CD4-positive, alpha-beta T cell treated with Interleukin-6 at 100 ng/mL for 8 hours (primary cell): ENCODE measurements at places on chromosomes 12 and 14.

GRCh38 chr14:91361233-91361811, 56.3 kb downstream of the CCDC88C start:
- DNase-seq = no peak

DNA sequence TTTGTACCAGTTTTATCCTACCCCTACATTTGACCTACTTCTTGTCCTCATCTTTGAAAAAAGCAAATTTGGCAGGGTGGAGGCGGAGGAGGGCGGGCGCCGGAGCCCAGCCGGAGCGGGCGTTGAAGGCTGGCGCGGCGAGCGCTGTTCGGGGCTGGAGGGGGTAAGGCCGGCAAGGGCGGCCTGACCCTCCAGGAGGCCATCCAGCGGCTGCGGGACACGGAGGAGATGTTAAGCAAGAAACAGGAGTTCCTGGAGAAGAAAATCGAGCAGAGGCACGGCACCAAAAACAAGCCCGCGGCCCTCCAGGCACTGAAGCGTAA, 27.2 kb downstream of the FBXO34 start:
- no peak for DNase-seq

DNA sequence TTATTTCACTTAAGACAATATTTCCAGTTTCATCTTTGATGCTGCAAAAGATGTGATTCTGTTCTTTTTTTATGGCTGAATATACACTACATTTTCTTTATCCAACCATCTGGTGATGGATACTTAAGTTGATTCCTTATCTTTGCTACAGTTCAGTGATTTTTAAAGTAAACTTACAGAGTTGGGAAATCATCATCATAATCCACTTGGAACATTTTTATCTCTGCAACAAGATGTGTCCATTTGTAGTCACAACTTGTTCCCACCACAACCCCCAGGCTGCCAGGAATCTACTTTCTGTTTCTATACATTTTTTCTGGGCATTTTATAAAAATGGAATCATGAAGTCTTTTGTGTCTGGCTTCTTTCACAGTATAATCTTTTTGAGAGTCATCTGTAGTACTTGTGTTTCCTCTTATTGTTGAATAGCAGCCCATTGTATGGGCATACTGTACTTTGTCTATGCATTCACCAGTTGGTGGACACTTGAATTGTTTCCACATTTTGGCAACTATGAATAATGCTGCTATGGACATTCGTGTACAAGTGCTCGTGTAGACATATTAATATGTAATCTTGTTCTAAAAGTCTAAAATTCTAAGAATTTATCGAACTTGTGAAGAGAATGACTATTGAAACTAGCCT, 212.5 kb upstream of the DDHD1 start:
- DNase-seq = no peak

GRCh38 chr12:53497461-53497860, 1.8 kb downstream of the MAP3K12 start:
- DNase-seq = no peak

DNA sequence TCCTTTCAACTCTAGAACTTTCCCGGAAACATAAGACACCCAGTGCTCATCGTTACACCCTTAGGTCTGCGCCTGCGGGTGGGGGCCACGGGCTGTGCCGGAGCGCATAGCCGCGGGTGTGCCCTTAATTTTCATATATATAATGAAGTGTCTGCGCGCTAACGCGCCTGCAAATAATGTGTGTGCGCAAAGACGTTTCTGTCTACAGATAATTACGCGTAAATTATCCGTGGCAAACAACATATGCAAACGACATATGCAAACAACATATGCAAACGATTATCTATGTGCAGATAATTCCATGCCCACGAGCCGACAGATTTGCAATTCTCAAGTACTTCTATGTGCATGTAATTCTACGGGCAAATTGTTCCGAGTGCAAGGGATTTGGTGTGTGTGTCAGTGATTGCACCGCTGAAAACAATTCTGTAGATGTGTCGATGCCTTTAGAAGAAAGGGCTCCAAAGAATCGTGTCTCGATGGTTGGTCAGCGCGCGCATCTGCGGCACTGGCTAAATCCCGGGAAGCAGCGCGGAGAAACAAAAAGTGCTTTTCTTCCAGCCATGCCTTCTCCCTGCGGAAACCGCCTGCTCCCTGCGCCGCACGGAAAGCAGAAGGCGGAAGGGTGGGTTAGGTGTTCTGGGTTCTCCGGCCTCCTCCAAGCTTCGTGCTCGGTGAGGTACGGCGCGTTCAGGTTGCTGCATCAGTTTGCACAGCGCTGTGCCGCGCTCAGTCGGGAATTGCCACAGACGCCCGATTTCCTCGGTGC, 34.5 kb upstream of the TBX5 start:
- DNase-seq = no peak

GRCh38 chr14:104442631-104443390, 136.8 kb upstream of the C14orf180 start:
- DNase-seq = no peak

GRCh38 chr14:47978871-47979270, 303.5 kb upstream of the MDGA2 start:
- DNase-seq = no peak

GRCh38 chr14:58299401-58300330, 1.3 kb downstream of the ARID4A start:
- peak; percentile 4 for DNase-seq

- no peak for DNase-seq
These were observed 22.4 kb upstream of the LRRC10 start for GRCh38 chr12:69633061-69633460.
